ENCODE measurements at places on chromosomes 3 and 15.

GRCh38 chr3:8990266-8991215 lies 27.3 kb upstream of the RAD18 start:
- no peak for DNase-seq

- no peak for DNase-seq
Measured at GRCh38 chr15:95887666-95888390, 442.7 kb upstream of the NR2F2 start.

- DNase-seq: no peak
Measured at GRCh38 chr3:8622873-8623691, 21.5 kb downstream of the SSUH2 start.

- DNase-seq: no peak
Measured at GRCh38 chr3:140655678-140656077, 22.2 kb upstream of the TRIM42 start.

DNA sequence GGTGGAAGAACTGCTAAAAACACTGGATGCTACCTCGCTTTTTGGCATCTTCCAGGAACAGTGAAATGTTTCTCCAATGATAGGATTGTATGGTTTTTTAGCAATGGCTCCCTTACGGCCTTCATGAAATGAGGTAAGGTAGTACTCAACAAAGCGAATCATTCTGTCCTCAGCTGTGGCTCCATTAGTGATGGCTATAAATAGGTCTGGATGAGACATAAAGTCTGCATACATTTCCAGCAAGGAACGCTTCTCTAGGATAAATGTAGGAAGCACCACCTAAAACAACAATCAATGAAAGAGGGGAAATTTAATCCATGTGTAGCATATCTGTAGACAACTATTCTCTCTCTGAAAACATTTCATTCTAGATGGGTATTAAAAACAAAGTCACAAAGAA lies 32.4 kb upstream of the SNX4 start:
- DNase-seq: no peak

DNA sequence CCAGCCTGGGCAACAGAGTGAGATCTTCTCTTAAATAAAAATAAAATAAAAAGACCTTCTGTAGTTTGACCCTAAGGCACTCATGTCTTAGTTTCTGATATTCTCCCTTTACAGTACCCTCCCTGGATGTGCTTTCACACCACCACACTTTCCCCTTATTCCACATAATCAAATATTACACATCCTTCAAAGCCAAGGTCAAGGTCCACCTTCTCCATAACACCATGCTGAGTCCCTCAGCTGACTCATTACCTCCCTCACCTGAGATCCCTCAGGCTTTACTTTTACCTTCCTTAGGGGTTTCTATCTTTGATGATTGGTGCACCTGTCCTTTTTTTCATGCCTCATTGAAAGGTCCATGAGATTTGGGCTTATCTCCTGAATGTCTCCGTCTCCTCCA lies 25.5 kb upstream of the MNS1 start:
- no peak for DNase-seq

DNA sequence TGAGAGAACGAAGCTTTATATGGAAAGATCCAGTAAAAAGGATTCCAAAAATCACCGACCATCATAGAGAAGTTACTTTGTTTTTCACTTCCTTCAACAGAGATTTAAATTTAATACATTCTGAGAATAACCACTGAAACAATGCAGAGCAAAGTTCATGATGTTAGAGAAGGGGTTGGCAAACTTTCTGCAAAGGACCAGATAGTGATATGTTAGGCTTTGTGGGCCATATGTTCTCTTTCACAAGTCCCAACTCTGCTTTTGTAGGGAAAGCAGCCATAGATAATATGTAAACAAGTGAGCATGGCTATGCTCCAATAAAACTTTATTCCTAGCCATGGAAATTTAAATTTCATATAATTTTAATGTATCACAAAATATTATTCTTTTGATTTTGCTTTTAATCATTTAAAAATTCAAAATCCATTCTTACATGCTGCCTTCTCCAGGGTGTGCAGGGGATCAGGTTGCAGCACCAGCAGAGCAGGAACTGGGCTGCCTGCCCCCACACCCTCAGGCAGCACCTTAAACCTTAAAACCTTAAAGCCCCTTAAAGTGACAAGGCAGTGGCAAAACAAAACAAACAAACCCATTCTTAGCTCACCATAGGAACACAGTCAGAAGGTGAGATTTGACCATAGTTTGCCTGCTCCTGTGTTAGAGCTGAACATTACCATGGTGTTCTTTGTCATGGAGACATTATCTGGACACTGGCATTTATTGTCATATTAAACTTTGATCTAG lies 16.9 kb upstream of the IGSF10 start:
- no peak for DNase-seq

- peak; percentile 37 for DNase-seq
Measured at GRCh38 chr3:132164469-132165092, 129.8 kb upstream of the CPNE4 start.

GRCh38 chr3:40169983-40170382 lies 139.5 kb upstream of the EIF1B start:
- no peak for DNase-seq

DNA sequence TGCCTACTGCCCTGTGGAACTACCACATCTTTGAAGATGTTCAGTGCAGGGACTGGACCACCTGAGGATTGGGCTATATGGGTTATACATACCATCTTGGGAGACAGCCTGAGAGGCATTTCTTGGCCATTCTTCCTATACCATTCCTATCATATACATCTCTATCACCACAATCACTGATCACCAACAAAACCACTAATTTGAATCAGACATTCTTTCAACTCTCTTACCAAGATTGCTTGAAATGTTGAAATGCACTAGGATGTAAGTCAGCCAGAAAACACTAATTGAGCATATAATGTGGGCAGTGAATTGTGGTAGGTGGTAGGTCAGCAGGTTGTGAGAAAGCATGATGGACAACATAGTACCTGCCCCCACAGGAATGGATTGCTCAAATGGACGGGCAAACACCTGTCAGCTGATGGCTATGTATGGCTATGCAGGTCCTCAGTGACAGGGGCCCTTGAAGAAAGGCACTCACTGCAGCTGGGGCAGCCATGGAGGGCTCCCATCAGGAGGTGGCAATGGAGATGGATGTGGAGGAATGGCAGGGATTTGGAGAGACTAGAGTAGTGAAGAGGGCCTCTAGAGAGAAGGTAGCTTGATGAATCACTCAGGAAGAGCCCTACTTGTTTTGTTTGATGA lies 49.1 kb downstream of the AMOTL2 start:
- DNase-seq: no peak
